ENCODE measurements at places on chromosomes 1 and 21.

DNA sequence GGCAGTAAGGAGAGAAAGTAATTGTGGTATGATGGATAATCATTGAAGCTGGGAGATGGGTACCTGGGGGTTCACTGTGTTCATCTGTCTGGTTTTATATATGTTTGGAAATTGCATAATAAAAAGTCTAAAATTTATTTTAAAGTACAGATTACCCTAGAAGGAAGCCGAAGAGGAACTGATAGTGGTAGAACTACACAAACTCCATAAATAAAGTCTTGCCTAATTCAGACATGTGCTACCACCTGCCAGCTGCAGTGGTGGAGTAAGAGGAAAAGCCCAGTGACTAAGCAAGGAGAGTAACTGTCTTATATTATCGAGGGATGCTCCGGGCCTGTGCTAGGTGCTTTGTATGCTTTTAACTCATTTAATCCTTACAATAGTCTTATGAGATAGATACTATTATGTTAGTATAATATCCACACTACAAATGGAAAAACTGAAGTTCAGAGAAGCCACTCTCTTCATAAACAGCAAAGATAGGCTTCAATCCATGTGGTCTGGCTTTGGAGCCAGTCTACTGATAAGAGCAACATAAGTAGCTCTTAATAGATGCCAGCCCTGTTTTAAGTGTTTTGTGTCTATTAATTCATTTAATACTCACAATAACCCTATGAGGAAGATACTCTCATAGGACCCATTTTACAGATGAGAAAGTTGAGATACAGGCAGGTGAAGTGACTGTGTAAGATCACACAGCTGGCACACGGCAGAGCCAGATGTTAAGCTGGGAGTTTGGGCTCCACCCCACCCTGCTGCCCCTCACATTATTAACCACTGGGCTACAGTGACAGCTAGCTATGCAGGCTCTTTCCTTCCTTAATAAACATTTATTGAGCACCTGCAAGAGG is 56.8 kb upstream of the HNRNPU start:
- no peak for DNase-seq

DNA sequence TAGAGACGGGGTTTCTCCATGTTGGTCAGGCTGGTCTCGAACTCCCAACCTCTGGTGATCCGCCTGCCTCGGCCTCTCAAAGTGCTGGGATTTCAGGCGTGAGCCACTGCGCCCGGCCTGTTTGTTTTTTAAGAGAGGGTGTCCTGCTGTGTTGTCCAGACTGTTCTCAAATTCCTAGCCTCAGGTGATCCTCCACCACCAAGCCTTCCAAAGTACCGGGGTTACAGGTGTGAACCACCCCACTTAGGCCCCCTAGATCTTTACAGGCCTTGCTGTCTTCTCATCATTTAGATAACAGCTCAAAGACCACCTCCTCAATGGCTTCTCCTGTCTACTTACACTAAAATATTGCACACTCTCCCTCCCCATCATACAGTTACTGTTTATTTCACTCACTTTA is 6.3 kb downstream of the SESN2 start:
- no peak for DNase-seq

GRCh38 chr1:248886237-248886895 is 19.7 kb upstream of the PGBD2 start:
- no peak for DNase-seq

DNA sequence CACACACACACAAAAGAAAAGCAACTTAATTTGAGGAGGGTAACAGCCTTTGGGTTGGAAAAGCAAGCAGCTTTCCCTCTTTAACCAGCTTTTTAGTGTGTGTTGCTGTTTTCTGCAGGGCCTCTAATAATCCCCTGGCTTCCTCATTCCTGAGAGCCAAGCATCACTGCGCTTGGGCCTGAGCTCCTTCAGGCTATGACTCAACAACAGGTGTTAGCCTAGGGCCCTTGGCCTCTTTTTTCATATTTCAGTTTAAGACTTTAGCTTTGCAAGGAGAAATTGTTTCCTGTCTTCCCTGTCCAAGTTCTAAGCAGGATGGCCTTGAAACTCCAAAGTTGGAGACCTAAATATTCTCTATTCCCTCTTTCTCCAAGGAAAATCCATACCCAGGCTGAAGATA is 26.2 kb upstream of the SNX27 start:
- DNase-seq, result no peak

DNA sequence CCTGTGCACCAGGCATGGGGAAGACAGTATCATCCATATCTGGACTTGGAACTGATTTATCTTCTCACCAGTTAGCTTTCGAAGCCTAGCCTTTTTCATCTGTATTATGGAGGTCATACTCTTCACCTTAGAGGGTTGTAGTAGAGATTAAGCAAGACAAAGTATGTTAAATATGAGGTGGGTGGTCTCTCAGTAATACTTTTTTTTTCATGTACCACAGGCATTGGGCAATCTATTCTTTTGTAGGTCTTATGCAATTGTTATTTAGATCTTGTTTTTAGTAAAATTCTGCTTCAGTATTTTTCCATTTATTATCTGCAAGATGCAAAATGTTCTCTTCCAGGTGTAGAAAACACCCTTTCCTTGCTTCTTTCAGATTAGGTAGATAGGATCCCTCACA is 35.2 kb upstream of the OR2B11 start:
- DNase-seq, result no peak

DNA sequence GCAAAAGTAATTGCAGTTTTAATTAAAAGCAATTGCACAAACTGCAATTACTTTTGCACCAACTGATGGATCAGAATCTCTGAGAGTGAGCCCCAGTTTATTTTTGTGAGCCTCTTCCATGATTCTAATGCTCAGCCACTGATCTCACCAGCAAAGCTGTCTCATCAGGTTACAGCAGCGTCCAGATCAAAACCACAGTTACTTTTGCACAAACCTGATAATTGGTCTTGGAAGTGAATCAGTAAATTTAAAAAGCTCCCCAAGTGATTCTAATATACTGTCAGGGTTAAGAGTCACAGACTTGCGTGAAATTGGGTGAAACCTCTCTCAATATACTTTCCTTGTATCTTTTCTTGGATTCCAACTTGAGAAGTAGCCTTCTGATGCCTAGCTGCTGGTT is 13.5 kb upstream of the CR2 start:
- DNase-seq, result no peak

- no peak for DNase-seq
Observed at GRCh38 chr1:154193821-154194220, 1.9 kb upstream of the TPM3 start.
